NCI-H2081 (cell line): ENCODE measurements at places on chromosomes 7 and 10.

DNA sequence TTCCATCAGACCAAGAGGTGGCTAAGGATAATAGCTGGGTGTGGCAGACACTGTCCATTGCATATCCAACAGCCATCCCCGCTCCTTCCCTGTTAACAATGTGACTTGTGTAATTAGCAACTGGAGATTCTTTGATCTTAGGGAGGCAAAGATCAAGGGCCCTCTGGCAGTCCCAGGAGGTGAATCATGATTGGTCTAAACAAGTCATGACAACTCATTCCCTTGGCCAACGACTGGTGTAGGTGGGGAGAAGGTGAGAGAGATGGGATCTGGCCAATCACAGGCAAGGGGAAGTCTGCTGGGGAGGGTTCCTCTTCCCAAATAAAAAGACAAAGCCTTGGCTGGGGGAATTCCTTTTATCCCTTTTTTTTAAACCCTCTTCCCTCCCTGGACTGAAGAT is 46.2 kb upstream of the COMTD1 start:
- DNase-seq = no peak

DNA sequence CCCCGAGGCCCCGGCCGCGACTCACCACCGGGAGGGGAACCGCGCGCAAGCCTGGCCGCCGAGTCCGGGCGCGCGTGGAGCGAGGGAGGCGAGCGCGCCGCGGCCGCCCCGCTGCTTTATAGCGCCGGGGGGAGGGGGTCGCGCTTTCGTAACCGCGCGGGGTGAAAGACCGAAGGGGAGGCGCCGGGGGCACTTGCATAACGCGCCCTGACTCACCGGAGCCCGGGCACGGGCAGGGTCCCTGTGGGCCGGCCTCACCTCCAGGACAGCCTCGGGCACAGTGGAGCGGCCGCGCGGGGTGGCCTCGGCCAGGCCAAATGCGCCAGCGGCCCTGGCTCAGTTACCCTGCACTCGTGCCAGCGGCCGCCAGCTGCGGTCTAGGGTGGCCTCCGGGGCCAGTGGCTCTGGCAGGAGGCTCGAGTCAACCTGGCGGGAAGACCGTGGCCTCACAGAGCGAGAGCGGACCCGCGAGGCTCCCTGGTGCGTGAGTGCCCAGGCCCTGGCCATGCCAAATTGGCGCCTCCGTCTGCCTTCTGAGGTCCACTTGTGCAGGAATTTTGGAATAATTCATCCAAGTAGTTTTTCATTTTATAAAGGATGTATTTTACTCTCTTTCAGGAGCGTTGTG is at the start of gene RBP4:
Gene RBP4, minus strand, starts transcription at position 90 of the 628 bp plus-strand sequence. CDS start 207 bp downstream, outside the sequence.
- DNase-seq = no peak

DNA sequence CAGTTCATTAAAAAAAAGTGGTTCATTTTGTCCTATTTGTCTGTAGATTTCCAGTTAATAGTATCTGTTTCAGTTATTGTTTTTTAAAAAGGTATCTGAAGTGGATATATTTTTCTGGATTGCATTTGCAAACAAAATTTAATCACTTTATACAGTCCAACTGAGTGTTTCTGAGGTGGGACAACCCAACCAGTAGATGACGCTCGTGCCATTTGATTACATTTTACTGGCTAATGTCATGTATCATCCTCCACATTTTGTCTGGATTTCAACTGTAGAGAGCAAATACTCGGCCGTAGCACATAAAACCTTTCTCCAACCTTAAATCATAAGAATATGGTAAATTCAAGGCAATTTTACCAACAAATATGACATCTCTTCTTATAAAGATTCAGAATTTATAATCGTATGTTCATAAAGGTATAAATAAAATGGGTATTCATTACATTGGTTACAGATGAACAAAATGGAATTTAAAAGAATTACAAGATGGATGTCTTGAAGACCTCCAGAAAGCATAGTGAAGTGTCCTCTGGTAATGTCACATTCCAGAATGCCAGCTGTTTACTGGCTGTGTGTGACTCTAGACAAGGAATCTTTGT is 789.0 kb downstream of the PHTF2 start:
- no peak for DNase-seq

DNA sequence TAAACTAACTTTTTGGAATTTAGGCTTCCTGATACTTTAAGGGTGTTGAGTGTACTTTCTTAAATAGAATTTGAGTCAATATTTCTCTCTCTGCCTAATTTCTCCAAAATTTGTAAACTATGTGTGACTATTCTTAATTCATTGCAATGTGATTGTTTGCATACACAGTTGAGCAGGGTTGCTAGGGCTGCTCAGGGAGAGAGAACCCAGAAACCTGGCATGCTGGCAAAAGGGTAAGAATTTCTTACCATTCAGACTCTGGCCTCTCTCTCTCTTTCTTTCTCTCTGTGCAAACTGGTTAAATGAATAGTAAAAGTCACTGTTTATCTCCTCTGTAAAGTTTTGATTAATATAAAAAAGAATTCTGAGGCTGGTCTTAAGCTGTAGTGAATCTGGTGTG is 51.0 kb upstream of the NAMPT start:
- DNase-seq = no peak

DNA sequence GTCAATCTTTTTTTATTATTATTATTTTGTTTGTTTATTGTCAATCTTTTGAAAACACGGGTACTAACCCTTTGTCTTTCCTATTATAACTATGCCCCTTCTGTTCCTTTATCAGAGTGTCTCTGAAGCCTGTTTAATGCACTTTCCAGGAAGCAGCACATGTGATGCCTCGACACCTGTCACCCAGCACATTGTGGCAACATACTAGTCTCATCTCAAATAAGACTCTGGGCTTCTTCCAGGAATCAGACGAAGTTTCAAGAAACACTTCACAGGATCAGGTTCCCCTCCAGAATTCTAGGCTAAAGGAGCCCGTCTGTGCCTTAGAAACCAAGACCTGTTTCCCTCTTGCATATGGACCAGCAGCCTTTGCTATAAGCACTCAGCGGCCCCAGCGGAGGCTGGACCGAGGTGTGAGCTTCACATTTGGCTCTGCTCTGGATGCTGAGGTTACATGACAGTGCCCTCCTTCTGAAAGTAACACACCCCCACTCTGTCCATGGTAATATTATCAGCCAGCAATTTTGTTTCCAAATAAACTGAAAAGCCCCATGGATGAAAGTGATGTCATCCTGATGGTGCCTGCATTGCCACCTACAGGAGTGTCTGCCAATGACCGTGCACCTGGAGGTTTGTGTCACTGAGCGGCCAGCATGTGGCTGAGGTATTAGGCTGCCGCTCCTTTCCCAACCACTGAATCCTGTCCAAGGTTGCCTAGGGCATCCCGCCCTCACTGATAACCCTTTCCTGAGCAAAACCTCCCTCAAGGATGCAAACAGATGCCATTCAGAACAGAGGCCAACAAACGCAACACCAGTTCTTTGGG is 38.1 kb downstream of the MKI67 start:
- DNase-seq = peak; percentile 9

GRCh38 chr7:93147363-93147762 is 822 bp downstream of the SAMD9L start:
- DNase-seq = no peak

GRCh38 chr10:90959826-90960225 is 38.9 kb upstream of the ANKRD1 start:
- no peak for DNase-seq

- no peak for DNase-seq
Observed at GRCh38 chr7:65444899-65445823, 71.5 kb downstream of the ZNF92 start.

DNA sequence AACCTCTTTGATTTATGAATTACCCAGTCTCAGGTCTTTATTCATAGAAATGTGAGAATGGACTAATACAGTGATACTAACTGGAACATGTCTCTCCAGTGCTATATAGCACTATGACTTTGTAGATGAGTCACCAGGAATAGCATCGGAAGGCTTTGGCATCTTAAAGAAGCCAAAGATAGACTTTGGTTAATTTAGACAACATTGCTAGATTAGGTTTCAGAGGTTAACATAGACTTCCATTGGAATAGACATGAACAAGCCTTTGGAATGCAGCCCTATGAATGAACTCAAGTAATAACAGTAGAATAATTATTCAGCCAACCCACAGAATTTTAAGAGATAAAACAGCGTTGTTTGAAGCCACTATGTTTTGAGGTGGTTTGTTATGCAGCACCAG is 169.2 kb downstream of the HGF start:
- no peak for DNase-seq

- DNase-seq = no peak
Observed at GRCh38 chr10:44282626-44283300, 102.1 kb downstream of the CXCL12 start.

DNA sequence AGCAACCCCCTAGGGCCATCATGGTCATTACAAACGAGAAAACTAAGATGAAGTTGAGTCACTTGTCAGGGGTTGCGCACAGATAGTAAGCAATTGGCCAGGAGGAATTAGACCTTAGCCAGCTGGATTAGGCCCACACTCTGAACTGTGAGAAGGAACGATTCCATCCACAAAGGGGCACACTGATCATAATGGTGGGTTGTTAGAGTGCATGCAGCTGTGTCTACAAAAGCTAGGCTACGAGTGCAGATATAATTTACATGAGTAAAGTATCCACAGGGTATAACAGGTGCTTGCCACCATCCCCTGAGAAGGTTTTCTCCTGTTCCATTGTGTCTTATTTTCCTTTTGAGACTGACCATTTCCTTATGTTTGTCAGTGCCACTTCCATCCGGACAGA is 16.6 kb upstream of the FAM170B start:
- peak; percentile 33 for DNase-seq

GRCh38 chr7:95482424-95482823 is 3.3 kb upstream of the ASB4 start:
- no peak for DNase-seq

DNA sequence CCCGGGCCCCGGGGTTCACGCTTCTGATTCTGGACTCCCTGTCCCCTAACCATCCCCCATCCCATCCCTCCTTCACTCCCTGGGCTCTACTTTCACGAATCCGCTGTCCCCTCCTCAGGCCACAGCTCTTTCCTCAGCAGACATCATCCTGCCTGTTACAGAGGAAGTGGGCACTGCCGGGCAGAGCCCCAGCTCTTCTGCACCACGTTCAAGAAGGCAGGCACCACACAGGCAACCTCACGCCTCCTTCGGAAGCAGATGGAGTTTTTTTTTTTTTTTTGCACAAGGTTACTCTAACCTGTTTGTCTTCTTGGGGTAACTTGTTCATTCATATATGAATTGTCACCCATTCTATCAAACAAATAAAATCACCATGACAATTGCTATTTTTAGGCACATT is 17.9 kb upstream of the ZNF32 start:
- no peak for DNase-seq

DNA sequence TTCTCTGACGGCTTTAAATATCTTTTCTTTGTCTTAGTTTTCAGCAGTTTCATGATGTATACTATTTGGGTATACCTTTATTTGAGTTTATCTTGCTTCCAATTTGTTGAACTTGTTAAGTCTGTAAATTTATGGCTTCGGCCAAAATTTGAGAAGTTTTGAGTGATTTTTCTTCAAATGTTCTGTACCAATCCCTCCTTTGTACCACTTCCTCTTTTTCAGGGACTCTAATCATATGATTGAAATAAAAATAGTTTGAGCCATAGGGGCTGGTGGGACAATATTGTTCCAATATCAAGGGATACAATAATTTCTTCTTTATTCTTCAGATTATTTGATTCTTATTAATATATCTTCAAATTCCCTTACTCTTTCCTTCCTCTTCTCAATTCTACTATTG is 43.1 kb upstream of the CTTNBP2 start:
- DNase-seq = no peak

DNA sequence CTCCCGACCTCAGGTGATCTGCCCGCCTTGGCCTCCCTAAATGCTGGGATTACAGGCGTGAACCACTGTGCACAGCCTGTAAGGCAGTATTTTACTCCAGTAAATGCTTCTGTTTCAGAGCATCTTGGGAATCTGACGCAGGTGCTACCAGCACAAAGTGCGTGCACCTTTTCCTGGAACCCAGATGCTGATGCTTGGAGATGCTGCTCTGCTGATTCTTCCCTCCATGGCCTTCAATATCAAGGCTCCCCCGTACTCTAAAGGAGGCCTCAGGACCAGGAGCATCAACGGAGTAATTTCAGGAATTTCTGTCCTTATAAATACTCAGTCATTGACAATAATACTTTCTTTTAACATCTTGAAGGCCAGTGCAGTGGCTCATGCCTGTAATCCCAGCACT is 23.5 kb downstream of the DENND2A start:
- no peak for DNase-seq

DNA sequence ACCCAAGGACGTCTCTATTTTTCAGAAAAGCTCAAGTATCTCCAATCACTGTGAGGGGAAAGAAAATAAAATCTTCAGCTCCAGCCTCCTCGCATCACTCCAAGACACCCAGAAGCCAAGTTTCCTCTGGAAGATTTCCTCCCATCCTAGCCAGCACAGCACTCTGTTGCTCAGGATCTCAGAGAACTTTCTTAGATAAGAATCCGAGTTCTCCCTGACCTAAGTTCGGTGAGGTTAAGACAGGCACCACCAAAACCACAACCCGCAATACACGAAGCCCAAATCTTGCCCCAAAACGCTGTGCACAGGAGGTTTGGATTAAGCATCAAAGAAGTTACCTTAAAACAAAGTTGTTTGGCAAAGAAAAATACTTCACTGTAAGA is 4.2 kb downstream of the FAM53B start:
- no peak for DNase-seq

DNA sequence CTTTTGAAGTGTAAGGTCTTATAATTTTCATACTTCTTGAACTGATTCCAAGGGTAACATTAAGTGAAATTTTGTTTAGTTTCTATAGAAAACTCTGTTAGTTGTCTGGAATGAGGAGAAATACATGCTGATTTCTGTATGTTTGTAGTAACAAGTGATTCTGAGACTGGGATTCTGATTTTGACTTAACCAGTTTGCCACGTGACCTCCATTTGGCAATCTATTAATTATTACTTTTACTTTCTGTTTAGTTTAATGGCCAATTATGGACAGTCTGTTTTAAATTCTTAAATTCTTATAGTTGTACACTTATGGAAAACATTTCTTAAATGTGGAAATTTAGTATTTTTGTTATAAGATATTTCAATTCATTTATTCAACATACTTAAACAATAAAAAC is 163.1 kb downstream of the ADK start:
- no peak for DNase-seq

- no peak for DNase-seq
Observed at GRCh38 chr7:128100949-128101713, 69.9 kb upstream of the LRRC4 start.

DNA sequence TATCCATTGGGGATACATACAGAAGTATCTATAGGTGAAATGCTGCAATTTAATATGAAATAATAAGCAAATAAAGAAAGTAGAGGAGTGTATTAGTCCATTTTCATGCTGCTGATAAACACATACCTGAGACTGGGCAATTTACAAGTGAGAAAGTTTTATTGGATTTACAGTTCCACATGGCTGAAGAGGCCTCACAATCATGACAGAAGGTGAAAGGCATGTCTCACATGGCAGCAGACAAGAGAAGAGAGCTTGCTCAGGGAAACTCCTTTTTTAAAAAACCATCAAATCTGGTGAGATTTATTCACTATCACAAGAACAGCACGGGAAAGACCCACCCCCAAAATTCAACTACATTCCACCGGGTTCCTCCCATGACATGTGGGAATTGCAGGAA is 82.8 kb upstream of the TRIM24 start:
- DNase-seq = no peak
